ENCODE measurements at places on chromosomes 6 and 20.

DNA sequence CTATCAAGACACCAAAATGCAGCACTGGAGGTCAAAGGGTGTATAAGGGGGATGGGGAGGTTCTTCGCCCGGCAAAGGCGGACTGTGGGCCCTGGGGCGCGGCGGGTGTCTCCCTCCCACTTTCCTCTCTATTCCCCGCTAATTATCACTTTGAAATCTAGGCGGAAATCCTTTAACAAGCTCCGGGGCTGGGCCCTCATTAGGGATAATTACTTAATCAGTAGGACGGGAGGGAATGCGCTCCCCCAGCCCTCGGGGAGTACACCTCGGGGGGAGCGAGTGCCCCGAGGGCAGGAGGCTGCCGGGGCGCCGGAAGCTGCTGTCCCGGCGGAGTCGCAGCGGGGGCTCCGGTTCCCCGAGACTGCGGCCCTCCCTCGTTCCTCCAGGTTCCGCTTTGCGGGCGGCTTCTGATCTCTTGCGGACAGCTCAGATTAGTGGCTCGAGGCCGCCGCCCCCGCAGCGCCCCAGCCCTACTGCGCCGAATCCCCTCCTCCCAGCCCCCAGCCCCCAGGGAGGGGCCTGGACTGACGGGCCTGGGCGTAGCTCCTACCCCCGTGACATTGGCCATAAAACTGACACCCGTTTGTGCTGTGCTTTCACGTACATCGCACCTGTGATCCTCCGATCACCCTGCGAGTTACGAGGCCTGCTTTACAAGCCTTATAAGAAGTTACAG lies 14.7 kb downstream of the MUCL3 start:
- peak; percentile 46 for DNase-seq

GRCh38 chr6:134288538-134289203 lies 29.2 kb downstream of the SGK1 start:
- peak; percentile 59 for DNase-seq

- no peak for DNase-seq
These were observed 147.9 kb upstream of the PDE7B start for GRCh38 chr6:135703621-135704020.

DNA sequence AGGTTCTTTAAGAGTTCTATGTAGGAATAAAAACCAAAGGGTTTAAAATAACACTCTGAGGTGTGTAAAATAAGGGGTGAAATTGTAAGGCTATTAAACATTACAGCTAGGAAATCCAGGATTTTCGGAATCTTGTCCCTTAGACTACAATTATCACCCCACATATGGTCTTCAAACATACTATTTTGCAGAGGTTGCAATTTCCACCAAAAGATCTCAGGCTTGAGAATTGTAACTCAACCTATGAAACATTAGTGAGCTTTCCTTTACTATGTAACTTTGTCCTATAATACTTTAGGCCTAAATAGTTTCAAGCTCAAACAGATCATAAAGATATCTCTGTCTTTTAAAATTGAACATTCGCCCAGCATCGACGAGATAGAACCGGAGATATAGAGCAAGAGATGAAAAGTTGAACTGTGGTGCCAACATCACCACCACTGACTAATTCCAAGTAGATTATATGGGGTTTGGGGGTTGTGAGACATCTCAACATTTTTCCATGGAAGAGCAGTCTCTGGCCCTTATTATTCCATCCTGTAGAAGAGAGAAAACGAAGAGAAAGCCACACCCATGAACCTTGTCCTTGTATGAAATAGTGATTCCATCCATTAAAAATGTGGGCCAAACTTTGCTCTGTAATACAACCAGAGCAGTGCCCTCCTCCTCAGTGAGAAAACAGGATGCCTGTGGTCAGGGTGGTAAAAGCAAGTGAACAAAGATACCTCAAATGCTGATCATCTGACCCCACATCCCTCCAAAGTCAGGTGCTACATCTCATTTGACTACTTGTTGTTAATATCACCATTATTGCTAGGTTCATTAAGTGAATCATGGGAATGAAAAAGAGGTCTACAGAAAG lies 284.5 kb upstream of the GJE1 start:
- DNase-seq, result no peak

DNA sequence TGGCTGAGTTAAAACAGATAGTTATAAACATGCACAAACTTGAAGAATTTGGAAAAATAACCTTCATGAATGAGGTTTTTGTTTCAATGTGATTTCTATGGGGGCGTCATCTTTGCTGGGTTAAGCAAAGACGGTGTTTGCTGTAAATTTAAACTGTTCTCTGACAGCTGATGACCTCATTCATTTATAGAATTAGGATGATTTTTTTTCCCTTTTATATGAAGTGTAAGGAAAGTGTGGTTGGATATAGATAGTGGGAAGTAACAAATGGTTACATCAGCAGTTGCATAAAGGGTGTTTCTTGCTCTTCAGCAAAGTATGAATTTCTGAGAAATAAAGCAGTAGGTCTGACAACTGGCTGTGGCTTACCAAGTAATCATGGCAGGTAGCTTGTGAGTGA lies 137.2 kb upstream of the CENPW start:
- no peak for DNase-seq

DNA sequence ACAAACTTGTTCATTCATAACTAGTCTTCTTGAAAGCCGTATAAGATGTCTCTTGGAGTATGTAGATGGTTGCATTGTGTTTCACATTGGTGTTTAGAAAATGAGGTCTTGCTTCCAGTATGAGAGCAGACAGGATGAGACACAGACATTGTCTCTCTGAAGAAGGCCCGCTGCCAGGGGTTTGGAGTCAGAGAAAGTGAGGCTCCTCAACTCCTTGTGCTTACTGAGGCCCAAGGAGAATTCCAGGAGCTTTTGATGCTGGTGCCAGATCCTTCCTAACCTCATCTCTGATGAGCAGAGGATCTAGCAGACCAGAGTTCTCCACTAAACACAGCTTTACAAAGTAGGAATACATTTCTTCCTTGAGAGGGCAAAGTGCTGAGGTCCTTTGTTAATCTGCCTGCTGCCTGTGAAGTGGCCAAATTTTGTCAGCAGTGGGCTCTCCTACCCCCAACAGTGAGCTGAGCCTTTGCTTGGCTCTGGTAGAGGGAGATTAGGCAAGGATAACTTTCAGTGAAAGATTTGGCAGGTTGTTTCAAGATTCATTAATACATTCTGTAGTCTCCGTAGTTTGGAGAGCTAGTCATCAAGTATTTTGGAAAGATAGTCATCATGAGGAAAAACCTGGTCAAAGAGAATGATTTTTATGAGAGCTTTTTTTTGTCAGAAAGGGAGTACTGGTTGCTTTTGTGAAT lies 9.7 kb downstream of the MAPRE1 start:
- no peak for DNase-seq

- no peak for DNase-seq
These were observed 122.1 kb downstream of the OGFRL1 start for GRCh38 chr6:71410681-71411080.

- no peak for DNase-seq
These were observed 214.0 kb downstream of the WDR27 start for GRCh38 chr6:169487579-169488436.

Measured in hindlimb muscle (tissue), 1 donor.